ENCODE measurements at places on chromosomes 2 and 18.

- peak; percentile 29 for DNase-seq
Observed at GRCh38 chr2:102025016-102025501, 33.3 kb downstream of the IL1R2 start.

- DNase-seq: no peak
Observed at GRCh38 chr2:165161510-165161909, 42.3 kb downstream of the SCN3A start.

GRCh38 chr2:118300832-118301231 lies 212.6 kb downstream of the INSIG2 start:
- DNase-seq: no peak

DNA sequence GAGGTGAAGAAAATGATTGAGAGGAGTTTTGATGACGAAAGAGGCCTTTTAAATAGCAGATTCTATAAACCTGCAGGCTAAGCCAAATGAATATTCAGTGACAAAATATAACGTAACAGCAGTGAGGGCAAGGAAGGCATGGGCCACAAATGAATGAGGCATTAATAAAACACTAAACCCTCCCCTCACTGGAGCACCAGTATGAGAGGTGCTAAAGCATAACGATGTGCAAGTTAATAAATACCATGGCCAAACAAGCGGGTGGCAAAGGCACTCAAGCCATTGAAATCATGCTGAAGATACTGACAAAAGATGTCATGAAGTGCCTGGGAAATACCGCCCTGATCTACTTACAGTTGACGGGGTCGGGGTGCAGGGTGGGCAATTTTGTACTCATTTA lies 30.2 kb upstream of the LONRF2 start:
- DNase-seq: no peak

DNA sequence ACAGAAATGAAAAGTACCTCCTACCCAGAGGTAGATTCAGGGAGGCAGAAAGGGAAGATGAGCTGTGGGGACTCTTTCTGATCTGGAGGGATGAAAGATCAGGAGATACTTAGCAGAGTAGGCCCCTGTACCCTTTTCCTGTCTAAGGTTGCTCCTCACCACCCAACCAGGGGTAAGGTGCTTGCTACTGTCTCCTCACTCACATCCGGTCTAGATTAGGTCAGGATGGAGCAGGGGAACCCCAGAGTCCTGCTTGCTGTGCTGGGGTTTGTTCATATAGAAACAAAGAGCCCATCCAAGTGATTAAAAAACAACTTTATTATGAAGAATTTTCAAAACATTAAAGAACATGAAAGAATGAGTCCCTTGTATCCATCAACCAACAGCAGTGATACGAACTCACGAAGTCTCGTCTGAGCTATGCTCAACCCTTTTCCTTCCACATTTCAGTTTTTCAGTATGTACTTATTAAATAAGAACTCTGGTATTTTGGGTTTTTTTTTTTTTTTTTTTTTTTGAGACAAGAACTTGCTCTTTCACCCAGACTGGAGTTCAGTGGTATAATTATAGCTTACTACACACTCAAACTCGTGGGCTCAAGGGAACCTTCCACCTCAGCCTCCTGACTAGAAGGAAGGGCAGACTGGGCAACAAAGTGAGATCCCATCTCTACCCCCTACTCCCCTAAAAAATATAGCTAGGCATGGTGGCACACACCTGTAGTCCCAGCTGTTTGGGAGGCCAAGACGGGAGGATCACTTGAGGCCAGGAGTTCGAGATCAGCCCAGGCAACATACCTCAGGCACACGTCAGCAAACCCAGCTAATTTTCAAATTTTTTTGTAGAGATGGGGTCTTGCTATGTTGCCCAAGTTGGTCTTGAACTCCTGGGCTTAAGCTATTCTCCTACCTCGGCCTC lies 28.5 kb upstream of the MCFD2 start:
- no peak for DNase-seq

- DNase-seq: no peak
Observed at GRCh38 chr2:197908156-197908555, 103.8 kb downstream of the PLCL1 start.

- DNase-seq: no peak
Observed at GRCh38 chr2:241945311-241945710, 75.8 kb downstream of the RTP5 start.

DNA sequence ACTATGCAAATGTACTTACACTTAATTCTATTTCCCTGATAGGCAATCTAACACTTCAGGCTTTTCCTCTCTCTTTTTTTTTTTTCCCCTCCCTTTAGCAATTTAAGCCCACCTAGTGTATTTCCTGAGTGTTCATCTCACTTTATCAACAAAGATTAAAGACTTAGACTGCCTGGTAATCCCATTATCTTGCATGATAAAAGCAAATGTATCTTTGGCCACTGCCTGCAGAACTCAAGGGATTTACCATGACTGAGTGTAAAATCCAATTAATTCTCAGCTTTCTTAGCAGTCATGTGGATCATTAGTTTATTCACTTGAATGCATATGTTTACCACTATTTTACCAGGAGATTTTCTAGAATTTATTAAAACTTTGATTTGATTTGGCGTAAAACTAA lies 1102.2 kb upstream of the GYPC start:
- no peak for DNase-seq

DNA sequence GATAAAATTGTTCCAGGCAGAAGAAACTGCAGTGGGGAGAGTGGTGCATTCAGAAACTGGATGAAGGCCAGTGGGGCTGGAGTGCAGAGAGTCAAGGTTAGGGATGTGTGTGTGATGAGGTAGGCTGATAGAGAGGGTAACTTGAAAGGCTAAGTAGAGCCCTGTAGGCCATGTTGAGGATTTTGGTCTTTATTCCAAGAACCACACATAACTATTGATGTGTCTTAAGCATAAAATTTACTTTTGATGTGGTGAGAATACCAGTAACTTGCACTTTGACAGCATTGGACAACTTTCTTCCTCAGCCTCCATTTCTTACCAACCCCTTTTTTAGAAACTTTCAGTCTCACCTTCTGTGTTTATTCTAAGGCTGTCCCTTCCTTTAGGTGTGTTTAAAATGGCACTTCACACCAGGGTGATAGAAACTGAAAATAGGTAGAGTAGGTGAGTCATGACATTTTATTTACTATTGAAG lies 22.6 kb downstream of the MTX2 start:
- DNase-seq: no peak

GRCh38 chr2:219918254-219918653 lies 290.8 kb downstream of the SLC4A3 start:
- no peak for DNase-seq

- DNase-seq: no peak
Observed at GRCh38 chr2:238294393-238295143, 6.2 kb upstream of the PER2 start.

GRCh38 chr2:205947621-205948495 lies 138.1 kb downstream of the INO80D start:
- DNase-seq: peak; percentile 78

DNA sequence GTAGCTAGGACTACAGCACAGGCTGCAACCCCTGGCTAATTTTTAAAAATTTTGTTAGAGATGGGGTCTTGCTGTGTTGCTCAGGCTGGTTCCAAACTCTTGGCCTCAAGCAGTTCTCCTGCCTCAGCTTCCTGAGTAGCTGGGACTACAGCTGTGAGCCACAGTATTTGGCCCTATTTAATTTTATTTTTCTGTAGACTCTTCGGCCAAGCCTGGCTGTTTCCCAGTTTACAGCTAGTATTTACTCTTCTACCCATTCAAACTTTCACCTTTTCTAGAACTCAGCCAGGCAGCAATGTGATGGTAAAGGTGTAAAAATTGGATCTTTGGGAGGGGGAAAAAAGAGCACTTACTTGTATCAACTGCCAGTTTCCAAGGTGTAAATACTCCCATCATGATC lies 35.3 kb downstream of the SH3RF3 start:
- DNase-seq: no peak

DNA sequence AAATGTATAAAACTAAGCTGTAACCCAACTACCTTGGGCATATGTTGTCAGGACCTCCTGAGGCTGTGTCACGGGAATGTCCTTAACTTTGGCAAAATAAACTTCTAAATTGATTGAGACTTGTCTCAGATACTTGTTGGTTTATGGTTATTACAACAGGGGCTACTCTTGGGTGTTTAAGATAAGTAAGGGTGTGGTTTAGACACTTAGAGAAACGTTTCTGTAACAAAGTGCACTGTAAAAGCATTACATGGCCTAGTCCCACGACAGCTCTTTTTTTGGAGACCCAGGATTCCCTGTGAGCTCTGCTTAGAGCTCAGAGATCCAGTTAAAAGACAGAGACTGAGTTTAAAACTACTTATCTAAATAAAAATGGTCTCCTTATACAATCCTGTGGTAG lies 32.3 kb upstream of the LIPG start:
- DNase-seq: no peak

- no peak for DNase-seq
Observed at GRCh38 chr2:64492272-64492671, 31.9 kb upstream of the AFTPH start.

- no peak for DNase-seq
Observed at GRCh38 chr18:2717407-2717806, 61.9 kb downstream of the SMCHD1 start.

DNA sequence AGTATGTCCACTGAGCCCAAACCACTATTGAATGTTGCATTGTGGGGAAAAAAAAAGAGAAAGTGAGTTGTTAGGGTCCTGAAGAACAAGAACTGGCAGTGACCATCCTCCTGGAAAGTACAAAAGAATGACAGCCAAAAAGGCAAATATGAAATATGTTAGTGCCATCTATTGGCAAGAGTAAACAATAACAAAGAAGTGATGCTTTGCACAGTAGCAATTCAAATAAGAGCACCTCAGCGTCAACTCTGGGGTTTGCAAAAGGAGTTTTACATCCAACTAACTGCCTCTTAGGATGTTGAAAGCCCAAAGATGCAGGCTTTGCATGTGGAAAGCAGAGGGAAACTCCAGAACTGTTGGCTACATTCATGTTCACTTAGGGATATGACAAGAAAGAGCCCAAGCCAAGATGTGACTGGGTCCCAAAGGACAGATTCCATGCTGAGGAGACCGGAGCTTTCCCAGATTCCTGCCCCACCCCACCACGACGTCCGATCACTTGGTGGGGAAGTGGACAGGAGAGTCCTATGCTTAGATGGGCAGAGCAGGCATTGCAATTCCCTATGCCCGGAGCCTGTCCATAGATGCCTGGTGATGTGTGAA lies 15.6 kb downstream of the TRABD2A start:
- peak; percentile 56 for DNase-seq

DNA sequence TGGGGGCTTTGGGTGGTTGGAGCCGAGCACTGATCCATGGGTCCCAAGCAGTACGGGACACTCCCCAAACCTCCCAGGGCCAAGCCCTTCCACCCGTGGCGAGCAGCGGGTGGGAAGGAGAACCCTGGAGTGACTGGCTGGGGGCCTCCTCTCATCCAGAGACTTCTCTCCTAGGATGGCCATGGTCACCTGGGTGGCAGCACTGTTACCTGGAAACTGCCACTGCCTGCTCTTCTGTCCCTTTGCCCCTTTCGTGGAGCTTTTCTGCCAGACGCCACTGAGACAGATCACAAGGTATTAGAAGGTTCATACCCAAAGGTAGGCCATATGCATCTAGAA lies 26.9 kb downstream of the CENPO start:
- DNase-seq: no peak

DNA sequence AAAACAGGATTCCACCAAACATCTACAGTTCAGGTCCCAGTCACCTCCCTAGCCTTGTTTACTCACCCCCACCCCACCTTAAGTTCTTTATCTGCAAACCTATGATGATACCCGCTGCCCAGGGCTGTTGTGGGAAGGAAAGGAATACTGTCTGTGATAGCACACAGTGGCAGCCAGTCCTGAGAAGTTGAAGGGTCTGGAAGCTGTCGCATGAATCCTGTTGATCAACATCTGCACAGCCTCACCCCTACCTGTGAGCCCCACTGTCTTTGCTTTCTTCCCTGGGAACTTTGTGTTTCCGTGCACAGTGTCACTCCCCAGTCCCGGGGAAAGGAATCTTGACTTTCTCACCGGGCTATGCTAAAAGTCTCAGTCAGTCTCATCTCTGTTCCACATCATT lies 160.7 kb upstream of the EPAS1 start:
- no peak for DNase-seq

GRCh38 chr2:204416236-204416635 lies 129.0 kb upstream of the PARD3B start:
- no peak for DNase-seq

GRCh38 chr2:240792629-240793312 lies 27.2 kb downstream of the KIF1A start:
- no peak for DNase-seq

DNA sequence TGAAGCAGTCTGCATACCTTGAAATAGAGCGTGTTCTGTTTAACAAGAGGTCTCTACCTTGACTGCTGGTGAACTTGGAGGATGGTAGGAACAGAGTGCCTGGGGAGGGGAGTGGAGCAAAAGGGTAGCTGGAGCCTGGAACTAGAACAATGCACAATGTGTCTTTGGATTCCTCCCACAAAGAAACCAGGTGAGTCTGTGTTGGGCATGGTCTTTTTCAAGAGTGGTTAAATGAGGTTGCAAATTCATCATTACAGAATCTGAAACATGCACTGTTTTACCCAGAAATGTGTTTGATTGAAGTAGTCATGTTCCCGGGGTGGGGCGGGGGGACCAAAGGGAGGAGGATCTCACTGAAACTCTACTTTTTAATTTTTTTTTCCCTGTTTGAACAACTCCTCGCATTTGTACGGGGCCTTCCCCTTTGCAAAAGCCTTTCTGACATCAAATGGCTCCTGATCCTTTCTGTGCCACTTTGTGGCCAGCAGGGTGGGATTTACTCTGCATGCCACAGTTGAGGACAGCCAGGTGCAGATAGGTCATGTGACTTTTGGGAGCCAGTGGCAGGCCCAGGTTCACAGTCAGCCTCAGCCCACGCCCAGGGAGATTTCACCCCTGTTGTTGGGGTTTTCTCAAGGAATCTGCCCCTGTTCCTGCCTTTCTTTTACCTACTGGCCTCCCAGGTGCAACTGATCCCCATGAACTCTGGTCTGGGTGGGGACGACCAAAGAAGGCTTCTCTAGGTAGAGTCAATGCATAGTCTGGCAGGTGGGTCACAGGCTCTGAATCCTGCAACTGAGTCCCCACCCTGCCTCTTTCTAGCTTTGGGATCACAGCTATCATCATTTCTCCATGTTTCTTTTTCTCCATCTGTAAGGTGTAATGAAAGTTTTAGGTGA lies 28.2 kb downstream of the MYCN start:
- DNase-seq: no peak

DNA sequence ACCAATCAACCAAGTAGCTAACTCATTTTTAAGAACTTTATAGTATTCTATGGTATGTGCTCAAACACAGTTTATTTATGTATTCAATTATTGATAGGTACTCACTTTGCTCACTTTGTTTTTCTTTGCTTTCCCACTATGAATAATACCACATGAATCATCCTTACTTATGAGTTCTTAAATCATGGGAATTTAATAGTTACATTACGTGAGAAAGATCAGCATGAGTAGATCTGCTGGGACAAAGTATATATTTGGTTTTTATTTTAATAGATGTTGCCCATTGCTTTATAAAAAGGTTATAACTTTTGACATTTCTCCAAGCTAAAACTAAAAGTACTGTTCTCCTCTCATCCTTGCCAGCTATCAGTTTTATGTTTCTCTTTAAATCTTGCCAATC lies 390.7 kb downstream of the LRATD1 start:
- DNase-seq: no peak

DNA sequence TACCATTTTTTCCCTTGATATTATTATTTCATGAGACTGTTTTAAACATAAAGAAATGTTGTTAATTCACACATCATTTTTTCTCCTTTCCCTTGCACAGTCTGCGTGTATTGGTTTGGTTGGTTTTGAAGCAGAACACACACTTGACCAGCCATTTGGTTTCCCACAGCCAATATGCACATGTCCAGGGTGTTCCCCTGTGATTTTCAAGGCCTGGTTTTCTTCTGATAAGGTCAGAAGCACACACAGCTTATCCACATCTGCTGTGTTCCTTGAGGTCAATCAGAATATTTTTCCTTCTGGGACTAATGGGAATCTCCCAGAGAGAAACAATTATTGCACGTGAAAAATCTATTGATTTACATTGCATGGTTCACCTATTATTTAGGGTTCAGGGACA lies 103.2 kb upstream of the EFEMP1 start:
- DNase-seq: no peak
